ENCODE measurements at places on chromosomes 2 and 18.

DNA sequence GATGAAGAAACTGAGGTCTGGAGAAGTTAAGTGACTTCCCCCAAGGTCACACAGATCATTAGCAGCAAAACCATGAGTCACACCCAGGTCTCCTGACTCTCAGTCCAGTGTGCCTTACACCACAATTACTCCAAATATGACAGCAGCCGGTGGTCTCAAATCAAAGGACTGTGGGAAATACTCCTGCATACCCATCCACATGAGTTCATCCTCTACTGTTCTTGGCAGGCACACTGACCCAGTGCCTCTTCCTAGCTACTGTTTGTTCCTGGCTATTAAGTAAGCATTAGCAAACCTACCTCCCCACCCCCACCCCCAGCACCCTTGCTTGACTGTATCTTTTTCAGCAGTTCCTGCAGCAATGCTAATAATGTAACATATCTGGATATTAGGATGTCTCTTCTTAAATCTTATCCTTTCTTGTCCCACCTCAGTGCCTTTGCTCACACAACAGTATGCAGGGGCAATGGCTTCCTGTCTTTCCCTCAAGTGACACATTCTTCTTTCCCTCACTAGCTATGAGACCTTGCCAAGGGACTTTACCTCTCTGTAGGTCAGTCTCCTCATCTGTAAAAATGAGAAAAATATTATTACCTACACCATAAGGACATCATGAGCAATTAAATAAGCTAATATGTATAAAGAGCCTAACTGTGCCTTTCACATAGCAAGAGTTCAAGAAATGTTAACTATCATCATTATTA, 46.2 kb downstream of the FAM98A start:
- peak; percentile 45 for DNase-seq

- peak; percentile 36 for DNase-seq
These were observed 826.5 kb upstream of the PIK3C3 start for GRCh38 chr18:41128545-41128944.

DNA sequence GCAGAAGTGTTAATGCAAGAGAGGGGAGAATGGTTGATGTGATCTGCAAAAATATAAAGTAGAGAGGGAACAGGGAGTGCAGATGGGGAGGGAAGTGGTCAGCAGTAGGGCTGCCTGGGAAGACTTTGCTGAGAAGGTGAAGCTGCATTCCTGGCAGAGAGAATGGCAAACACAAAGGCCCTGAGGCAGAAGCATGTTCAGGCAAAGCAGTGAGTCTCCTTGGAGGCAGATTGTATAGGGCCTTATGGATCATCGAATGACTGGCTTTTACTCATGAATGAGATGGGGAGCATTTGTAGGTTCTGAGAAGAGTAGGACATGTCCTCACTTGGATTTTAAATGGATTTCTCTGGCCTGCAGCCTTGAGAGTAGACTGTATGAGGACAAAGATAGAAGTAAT, 9.5 kb downstream of the ITGA6 start:
- no peak for DNase-seq

GRCh38 chr2:38323623-38324022, 53.5 kb downstream of the ATL2 start:
- no peak for DNase-seq

- DNase-seq = no peak
These were observed 81.8 kb upstream of the ADAM23 start for GRCh38 chr2:206361407-206362045.

DNA sequence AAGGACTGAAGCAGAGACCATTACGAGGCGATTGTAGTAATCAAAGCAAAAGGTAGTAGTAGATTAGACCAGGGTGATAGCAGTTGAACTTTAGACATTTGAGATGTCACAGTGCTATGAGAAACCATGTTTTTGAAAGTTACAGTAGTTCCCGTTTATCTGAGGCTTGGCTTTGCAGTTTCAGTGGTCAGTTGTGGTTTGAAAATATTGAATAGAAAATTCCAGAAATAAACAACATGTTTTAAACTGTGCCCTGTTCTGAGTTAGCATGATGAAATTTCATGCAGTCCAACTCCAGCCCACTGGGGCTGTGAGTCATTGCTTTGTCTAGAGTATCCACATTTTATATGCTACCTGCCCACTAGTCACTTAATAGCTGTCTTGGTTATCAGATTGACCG, 47.5 kb downstream of the ZNF638 start:
- DNase-seq = peak; percentile 80

- DNase-seq = no peak
These were observed 70.6 kb upstream of the PPM1B start for GRCh38 chr2:44098050-44098449.

All from brain microvascular endothelial cell (primary cell).